ENCODE measurements at places on chromosomes 16 and 17.

GRCh38 chr17:16516594-16517051 lies 24.6 kb upstream of the LRRC75A start:
- DNase-seq: no peak

DNA sequence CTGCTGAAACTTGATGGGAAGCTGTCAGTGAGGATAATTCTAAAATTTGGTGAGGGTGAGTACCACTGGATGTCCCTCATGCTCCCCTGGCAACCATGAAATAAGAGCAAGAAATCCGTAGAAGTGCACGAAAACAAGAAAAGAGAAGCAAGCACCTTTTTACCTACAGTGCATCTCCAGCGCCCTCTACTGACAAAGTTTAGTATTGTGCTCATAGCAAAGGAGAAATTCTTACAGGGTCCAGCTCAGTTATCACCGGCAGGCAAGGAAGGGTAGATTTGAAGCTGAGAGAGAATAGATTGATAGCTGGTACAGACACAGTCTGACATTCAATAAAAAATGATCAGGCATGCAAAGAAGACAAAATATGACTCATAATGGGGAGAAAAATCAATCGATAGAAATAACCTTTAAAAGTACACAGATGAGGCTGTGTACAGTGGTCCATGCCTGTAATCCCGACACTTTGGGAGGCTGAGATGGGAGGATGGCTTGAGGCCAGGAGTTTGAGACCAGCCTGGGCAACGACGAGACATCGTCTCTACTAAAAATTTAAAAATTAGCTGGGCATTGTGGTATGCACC lies 28.3 kb upstream of the TEX2 start:
- no peak for DNase-seq

- no peak for DNase-seq
Measured at GRCh38 chr17:9199571-9200551, 178.6 kb downstream of the NTN1 start.

DNA sequence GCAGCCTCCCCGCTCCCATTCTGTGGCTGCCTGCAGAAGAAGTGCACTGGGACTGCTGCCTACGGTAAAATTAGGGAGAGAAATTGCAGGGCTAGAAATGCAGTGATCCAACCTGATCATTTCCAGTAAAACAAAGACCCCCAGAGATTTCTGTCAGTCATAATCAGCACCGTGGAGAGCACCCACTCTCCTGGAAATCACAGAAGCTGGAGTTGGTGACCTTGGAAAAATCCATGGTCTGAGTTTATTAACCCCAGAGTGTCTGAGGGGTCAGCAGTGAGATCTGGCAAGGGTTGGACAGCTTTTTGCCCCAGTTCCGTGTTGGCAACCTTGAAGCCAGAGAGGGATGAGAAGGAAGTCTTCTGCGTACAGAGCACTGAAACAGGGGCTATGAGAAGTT lies 7.8 kb downstream of the SYCE1L start:
- no peak for DNase-seq

DNA sequence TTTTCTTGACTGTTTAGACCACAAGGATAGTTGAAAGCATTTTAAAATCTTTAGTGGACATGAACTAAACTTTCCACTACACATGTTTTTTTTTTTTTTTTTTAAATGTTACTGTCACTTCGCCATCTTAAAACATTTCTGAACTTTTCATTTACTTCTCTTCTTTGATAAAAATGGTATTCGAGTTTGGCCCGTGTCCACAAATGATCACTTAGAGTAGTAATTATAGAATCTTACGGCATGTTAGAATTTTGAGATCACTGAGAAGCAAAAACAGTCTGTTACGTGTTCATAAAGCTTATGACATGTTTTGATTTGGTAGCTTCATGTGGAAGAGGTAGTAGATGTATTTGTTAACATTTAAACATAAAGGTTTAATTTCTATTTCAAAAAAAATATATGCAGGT lies 1.1 kb downstream of the NSRP1 start:
- no peak for DNase-seq

DNA sequence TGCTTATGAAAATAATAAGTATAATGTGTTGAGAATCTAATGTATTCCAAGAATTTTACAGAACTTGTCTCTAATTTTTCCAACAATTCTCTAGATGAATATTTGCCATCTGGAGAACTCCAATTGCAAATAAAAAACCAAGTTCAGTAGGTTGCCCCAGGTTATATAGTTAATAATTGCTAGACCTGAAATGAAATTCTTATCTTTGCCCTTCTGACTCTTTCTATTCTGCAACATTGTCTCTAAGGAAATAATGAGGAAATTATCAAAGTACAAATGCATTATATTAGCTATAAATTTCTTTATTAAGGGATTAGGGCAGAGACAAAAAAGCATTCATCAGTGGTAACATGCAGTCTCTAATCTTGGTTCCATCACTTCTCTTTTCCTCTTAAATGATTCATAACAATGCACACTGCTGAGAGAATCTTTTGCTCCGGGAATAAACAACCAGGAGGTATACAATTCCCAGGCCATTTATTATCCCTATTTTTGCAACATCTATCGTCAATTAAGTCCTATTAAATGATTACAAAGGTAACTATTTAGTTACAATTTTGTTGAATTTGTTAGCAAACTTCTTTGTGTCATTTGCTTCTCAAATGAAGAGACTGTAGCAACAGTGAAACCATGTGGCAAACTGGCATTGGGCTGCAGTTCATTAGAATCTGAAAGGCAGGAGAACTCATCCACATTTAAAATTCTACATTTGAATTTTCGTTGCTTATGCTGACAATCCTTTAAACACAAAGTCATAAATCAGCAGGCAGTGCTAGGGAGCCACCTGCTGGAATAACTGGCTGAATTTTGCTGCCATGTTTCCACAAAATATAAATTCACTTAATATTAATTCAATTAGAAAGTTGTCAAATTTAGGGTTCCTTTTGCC lies 349.6 kb downstream of the KIF2B start:
- no peak for DNase-seq

- peak; percentile 12 for DNase-seq
Measured at GRCh38 chr17:1566505-1567199, 4.1 kb upstream of the PITPNA start.

DNA sequence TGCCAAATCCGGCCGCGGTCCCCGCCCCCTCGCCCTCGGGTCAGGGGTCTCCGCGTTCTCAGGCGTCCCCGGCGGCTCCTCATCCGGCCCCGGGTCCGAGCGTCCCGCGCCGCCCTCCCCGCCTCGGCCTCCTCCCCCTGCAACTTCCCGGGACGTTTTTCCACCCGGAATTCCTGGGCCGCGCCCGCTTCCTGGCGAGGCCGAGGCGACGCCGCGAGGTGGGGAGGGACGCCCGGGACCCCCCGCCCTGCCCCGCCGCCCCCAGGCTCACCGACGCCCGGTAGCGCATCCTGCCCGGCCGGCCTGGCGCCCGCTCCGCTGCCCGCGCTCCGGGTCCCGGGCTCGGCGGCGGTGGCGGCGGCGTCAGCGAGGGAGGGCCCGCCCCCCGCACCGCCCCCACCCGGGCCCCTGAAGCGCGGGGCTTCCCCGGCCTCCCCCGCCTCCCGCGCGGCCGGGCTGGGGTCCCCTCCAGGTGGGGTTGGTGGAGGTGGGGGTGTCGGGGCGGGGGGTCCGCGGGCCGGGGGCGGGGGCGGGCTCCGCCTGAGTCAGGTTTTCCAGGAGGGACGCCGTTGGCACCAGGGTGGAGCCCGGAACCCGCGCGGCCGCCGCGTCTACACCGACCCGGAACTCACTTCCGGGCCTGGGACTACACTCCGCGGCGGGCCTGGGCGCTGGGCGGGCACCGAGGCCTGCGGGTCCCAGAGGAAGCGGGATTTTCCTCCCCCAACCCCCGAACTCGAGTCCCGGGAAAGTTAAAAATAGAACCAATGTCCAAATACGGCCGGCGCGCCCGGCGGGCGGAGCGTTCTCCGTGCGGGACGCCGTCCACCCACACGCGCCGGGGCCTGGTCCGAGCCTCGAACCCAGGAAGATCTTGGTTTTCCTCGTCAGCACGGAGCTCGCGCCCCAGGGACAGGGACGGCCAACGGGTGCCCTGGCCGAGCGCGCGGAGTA lies 6.8 kb downstream of the MYO1C start:
- peak; percentile 67 for DNase-seq

DNA sequence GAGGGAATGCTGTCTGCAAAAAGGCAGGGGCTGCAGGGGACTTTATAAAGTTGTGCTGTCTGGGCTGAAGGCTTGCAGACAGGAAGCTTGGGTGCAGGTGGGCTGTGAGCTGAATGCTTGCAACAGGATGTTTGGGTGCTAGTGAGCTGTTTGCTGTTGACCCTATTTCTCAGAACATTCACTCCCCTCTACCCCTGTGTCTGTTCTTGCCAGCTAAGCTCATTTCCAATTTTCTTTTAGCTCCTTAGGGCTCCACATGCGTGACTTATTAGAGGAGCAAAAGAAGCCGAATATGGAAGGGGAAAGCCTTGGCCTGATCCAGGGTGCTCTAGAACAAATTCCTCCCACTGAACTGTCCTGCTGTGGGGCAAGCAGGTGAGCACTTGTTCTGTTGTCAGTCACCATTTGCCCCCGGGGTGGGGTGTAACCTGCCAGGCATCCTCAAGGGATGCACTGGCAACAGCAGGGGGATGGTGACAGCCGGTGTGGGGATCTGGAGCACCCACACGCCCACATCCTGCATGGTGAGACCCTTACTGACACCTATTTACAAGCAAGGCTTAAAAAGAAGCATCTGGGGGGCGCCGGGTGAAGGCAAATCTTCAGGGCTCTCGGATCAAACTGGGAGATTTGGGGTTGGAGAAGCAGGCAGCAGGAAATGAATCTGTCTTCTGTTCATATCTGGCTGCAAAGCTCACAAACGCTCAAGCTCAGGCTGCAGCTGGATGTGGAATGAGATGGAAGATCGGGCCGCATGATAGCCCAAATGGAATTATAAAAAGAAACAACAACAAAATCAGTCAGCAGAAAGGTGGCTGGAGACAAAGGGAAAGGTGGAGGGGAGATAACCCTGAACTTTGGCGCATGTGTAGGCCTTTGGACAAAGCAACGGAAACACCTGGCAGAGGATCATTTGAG lies 21.1 kb upstream of the NUP93 start:
- peak; percentile 16 for DNase-seq

DNA sequence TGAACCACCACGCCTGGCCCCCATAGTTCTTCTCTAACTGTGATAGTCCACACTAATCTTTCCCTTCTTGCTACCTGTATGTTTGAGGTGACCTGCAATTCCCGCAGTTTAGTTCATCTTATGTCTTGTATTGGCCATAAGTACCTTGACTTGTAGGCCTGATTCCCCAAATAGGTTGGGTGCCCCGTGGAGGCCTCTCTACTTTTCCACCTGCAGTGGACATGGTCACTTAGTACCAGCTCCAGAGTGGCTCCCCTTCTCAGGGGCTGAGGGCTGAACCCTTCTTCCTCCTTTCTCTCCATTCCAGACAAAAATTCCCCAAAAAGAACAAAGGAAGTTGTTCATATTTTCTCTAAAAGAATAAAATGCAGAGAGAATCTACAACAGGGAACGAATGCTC lies 33.5 kb upstream of the CES5A start:
- DNase-seq: no peak

DNA sequence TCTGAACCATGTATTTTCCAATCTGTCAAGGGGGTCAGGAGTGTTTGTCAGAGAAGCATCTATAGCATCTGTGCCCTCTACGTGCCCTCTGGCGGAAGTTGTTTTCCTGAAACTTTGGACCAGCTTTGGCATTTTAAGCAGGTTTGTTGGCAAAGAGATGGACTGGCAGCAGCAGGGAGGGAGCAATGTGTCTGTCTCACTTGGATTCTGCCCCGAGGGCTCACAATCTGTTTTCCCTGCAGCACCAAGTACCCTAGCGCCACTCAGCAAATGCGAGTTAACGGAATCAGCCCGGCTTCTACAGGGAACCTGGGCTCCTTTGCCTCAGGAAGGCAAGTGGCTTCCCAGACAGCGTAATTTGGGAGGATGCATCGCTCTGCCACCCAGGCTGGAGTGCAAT lies 17.4 kb downstream of the DUSP14 start:
- DNase-seq: no peak

GRCh38 chr16:54120846-54121480 lies 165.6 kb downstream of the IRX3 start:
- no peak for DNase-seq

DNA sequence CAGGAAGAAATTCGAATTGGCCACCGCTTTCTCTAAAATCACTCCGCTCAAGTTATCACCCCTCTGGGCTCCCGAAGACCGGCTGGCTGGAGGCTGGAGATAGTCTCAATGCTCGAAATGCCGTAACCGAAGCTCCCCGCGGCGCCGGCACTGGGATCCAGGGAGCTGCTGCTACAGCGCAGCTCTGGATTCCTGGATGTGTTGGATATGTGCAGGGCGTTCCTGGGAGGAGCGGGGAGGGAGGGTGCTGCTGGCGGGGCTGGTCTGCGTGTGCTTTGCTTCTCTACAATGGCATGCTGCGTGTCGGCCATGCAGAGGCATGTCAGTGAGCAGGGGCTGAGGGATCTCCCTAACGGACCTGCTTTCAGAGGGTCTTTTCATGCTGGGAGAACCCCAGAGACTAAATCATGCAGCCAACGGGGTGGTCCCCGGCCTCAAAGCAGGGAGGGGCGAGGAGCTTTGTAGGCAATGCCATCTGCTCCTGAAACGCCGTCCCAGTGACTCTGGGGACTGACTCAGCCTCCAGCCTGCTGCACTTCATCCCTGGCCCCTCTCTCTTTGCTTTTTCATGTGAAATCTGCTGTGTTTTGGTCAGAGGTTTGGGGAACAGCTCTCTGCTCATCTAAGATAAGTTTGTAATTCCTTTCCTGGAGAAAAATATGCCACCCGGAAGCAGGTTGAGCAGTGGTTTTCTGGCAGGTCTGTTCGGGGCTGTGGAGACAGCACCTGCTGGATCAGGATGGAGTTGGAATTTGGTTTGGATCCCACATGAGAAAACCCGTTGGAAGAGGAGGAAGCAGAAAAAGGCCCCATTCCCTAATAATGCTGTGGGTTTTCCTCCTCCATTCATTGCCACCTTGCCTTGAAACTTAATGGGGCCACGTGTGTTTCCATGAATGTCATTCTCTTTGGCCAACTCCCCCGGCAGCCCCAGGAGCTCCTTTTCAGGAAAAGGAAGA lies 311.4 kb downstream of the SEC14L1 start:
- DNase-seq: no peak

- peak; percentile 85 for DNase-seq
Measured at GRCh38 chr17:49361129-49361901, 735 bp downstream of the ZNF652 start.

DNA sequence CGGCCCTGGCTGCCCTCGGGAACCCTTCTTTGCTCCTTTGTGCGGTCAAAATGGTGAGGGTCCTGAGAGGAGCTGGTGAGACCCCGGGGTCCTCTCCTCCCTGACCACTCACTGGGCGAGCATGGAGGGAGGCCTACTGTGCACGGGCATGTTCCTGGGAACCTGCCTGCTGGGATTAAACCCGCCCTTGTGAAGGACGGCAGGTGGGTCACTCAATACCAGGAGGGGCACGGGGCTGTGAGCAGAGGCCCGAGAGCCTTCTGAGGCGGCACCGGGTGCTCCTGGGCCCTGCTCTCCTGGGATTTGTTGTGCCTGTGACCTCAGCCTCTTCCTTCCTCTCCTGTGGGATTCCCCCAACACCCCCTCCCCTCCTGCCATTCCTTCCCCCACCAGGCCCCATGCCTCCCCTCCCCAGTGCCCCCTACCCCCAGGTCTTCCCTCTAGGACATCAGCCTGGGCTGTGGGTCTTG lies 19.7 kb downstream of the METRNL start:
- no peak for DNase-seq

- no peak for DNase-seq
Measured at GRCh38 chr17:8222380-8222629, 11.9 kb upstream of the AURKB start.

GRCh38 chr17:50952013-50952412 lies 85.9 kb upstream of the TOB1 start:
- DNase-seq: no peak
